NCI-H1105 (cell line): ENCODE measurements at places on chromosomes 7 and 10.

DNA sequence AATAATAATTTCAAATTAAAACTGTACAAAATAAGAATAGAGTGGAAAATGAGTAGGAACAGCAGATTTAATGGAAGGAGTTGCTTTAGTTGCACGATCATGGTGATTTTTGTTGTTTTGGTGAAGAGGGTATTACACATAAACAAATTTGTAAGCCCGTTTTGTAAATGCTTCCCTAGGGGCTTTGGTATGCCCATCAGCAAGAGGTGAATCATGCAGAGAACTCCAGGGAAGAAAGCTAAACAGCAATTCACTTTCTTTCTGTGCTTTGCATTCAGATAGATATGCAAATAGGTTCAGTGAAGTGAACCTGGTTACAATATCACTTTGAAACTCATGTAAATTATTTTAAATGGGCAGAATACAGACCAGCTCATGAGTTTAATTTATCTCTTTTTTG, 422.2 kb upstream of the MTPN start:
- no peak for DNase-seq

DNA sequence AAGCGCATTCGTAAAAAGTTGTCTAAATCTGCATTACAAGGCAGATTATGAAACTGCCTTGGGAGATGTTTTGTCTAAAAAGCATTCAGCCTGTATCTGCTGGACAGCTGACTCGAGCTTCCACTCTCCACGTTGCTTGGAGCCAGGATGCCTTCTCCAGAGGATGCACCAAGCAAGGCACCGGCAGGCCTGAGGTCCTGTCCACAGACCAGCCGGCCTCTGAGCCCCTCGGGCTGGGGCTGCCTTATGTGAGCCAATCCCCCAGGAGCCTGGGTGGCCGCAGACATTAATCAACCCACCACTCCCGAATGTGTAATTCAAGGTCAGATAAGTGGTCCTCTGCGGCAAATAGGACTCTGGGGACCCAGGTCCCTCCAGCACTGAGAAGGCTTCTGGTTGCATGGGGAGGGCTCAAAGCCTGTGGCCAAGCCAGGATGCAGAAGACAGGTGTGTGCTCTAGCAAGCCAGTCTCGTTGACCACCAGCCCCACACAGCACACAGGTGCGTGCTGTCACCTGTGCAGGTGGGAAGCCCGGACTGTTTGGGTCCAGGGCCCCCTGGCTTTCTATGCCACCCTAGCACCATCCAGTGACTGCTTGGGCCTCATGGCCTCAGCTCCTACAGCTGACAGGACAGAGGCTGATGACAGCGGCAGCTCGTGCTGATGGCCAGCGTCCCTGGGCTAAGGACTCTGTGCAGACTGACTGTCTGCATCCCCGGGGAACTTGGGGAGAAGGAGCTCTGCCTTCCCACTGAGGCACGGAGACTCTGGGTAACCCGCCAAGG, 4.8 kb upstream of the RET start:
- no peak for DNase-seq

DNA sequence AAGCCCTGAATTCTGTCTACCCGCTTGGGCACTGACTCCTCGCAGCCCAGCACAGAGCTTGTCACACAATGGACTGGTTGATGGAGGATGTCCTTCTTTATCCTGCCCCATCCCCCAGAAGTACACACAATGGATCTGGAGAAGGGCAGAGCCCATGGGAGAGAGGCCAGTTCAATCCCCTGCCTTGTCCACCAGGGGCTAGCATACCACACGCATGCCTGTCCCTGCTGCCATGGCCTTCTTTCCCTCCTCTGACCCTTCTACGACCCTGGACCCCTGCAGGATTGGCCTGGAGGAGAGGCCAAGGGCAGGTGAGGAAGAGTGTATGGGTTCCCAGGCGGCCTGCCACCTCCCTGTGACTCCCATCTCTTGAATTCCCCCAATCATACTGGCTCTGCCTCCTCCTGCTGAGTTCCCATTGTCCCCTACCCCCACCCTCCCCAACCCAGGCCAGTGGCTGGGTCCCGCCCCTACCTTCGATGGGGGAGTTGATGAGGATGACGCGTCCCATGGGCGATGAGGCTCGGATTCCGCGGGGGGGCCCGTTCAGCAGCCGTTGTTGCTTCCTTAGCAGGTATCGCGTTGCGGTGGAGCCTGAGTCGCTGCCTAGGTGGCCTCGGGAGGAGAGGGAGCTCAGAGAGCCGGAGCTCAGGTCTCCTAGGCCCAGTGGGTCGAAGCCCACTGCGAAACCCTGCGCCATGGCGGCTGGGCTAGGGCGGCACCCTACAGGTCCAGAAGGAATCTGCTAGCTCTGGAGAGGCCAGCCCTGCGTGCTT, 1.2 kb downstream of the PDZD7 start:
- DNase-seq = no peak

DNA sequence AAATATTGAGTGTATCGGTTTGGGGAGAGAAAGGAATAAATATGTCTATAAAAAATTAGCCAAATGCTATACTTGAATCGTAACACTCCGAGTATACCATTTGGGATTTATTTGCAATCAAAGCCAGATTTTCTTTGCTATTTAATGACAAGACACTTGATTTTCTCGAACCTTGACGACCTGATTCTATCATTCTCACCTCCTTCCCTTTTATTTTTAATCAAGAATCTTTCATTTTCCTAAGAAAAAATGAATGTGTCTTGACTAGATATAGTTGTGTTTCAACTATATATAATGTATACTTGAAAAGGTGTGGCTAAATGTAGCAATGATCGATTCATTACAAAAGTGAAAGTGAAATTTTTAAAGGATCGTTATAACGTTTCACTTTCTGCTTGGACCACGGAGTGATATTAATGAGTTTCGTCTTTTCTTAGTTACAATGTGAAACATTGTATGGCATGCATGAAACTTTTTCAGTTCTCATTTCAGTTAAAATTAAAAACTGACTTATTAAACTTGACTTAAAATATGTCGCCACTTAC, 562 bp downstream of the NUB1 start:
- DNase-seq = no peak

GRCh38 chr7:96521068-96521894, 188.4 kb downstream of the SEM1 start:
- DNase-seq = no peak

DNA sequence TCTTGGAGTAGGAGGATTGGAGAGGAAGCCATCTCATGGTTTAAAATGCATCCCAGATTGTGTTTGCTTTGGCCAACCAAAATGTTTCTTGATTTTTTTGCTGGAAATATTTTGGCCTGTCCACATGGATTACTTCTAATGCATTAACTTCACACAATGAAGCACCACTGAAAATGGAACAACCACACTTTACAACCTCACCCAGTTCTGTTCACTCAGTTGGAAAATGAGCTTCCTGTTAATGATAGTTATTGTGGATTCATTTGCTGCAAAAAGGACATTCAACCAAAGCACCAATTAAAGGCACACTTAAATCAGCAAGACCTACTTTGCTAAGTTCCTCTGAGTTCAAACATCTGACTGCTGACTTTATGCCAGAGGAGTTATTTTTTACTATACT, 11.3 kb upstream of the A1CF start:
- no peak for DNase-seq

DNA sequence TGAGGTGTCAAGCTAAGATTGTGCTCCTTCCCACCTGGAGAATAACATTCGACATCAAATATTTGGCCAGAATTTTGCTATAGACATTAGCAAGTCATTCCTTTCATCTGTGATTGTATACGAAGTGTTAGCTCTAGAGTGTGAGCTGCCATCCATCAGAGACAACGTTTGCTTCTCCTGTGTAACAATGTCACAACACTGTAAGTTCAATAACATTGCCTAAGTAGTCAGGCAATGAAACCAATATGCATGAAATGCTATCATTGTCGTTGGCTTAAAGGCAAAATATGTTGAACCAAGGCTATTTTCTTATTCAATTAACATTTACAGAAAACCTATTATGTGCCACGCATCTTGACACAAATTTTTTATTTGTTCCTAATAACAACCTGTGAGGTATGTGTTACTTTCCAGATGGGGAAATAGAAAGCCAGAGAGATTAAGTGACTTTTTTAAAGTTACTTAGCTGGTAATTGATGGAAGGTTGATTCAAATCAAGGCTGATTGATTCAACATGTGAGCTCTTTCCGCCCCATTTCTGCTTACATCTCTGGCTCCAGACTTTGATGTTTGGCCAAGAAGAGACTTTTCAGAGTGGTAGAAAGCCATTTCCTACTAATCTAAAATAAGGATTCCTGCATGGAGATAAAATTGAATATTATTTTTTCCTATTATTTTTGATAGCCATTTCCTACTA, 32.0 kb downstream of the BET1 start:
- no peak for DNase-seq

DNA sequence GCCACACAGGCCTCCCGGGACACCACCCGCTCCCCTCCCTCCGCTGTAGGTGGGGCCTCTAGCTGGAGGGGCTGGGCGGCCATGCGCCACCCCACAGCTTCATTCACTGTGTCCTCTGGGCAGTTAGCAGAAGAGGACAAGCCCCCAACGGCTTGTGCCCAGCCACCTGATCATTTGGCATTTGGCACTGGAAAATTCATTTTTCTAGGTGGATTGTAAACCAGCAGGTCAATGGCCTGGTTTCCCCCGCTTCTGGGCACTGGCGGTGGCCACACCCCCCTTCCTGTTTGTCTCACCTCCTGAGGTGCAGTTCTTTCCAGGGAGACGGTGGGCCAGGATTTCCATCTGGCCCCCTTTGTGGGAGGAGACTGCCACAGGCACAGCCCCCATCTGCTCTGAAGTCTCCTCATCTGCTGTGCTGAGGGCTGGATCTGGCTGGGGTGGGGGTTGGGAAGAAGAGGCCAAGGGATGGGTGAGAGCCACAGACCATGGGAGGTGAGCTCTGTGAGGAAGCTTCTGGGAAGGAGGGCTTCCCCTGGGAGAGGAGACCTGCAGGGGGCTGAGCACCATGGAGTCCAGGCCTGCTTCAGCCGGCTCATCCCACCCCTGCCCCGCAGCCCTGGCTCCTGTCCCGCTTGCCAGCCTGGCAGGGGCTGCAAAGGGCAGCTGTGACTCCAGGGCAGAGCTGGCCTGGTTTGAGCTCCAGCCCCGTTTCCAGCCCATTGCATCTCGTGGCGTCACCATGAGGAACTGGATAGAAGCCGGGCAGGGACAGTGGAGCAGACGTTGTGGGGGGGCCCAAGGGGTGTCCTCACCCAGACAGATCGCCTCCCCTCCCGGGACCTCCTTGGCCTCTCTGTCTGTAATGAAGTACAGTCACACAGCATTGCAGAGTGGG, 40.1 kb upstream of the SLC29A3 start:
- DNase-seq = no peak

DNA sequence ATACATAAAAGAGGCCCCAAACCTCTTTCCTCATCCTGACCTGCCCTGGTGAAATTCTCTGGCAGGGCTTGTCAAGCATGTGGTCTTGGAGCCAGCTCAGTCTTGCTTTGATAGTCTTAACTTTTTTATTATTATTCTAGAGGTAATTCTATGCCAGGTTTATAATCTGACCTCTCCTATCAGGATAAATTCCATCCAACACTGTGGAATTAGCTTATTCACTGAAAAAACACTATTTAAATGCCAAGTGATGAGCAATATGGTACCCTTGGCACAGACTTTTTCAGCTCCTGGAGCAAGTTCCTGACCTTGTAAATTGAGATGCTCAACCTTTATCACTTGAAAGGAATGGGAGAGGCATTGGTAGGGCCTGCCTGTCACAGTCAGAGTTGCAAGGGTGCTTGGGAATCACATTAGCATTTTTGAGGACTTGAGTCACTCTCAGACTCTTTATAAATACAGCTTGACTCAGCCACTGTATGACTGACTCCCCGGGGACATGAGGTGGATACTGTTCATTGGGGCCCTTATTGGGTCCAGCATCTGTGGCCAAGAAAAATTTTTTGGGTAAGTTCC, at the start of gene CPA4:
Gene CPA4 (plus strand): TSS at position 480 of the 576 bp plus-strand sequence. CDS start 20 bp downstream, at position 500.
- no peak for DNase-seq

DNA sequence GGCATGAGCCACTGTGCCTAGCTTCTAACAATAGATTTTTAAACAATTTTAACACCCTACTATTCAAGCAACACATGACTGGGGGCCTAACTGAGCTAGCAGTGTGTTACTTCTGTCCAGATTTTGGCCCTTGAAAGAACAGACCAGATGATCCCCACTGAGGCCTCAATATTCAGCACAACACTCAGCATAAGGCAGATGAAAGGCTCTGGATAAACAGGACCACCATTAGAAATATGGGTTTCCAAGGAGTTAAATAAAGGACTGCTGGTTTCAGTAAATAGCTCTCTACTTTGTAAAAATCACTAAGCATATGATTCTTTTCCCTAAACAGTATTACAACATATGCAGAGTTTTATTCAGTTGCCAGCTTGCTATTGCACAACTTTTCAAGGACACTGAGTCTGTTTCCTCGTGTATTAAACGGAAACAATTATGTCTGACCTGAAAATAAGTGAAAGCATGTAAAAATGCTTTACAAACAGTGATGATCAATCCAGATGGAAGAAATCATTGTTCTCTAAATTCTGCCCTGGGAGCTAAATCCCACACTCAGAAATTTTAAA, 23.8 kb upstream of the FZD1 start:
- DNase-seq = no peak

- no peak for DNase-seq
These were observed 500.2 kb upstream of the GALNT17 start for GRCh38 chr7:70631718-70632117.

DNA sequence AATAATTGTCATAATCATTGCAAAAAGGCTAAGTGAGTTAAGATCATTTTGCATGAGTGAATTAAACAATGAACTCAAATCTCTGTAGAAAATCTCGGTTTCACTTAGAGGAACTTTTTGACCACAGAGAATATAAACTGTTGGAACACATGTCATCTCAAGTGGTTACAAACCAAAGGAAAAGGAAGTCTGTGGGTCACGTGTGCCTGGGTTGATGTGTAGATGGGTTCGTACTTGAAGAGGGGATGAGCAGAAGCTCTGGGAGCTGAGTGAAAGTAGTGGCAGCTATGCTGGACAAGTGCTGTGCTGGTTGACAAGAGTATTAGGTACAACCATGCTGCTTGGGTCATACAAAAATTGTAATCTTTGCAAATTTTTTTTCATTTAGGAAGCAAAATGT, 35.0 kb downstream of the GLRX3 start:
- DNase-seq = no peak

- no peak for DNase-seq
These were observed 84.7 kb upstream of the TMEM168 start for GRCh38 chr7:112874909-112875308.

DNA sequence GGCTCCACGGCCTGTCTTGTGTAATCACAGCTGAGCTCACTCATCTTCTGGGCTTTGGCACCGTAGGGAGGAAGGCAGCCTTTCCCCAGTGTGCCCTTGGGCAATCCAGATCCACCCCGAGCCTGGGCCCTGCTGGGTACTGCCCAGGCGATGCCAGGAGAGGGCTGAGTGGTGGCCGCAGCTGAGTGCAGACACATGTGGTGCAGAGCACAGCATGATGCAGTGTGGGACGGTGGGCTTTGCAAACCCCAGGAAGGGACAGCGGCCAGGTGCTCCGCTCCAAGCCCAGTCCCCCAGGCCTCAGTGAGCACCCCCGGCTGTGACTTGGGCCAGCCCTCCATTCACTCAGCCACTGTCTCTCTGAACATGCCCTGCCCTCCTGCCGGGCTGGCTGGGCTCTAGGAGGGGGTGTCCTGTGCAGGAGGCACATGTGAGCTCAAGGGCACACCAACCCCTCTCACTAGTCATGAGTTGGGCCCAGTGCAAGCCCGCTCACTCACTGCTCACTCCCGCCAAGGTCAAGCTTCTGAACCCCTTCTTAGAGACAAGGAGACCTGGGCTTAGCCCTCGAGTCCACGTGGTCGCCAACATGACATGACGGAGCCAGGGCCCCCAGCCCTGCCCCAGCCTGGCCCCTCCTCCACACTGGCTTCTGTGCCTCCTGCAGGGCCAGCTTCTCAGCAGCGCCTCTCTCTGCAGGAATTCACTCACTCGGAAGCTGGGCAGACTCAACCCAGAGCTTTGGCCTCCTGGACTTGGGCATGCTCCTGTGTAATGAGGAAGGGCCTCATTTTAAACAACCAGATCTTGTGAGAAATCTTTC, 77.5 kb upstream of the INSIG1 start:
- no peak for DNase-seq
